DMS153 (cell line): ENCODE measurements at places on chromosomes 2 and 18.

- DNase-seq = no peak
Measured at GRCh38 chr2:217107480-217107879, 247.6 kb upstream of the TNP1 start.

DNA sequence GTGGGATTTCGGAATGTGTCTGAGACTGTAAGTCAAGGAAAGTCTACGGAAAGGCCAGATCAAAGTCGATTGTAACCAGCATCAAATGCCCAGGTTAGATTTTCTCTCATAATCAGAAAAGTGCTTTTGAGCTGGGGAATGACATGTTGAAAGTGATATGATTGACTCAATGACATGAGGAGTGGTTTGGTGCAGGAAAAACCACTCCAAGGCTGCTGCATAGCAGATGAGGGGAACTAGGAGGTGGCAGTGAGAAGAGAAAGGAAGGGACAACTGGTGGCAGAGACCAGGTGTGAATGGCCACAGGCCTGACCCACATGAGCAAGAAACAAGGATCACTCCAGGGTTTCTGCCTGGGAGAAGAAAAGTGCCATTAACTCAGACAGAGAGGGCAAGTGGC is 822 bp downstream of the SLC35F6 start:
- no peak for DNase-seq

DNA sequence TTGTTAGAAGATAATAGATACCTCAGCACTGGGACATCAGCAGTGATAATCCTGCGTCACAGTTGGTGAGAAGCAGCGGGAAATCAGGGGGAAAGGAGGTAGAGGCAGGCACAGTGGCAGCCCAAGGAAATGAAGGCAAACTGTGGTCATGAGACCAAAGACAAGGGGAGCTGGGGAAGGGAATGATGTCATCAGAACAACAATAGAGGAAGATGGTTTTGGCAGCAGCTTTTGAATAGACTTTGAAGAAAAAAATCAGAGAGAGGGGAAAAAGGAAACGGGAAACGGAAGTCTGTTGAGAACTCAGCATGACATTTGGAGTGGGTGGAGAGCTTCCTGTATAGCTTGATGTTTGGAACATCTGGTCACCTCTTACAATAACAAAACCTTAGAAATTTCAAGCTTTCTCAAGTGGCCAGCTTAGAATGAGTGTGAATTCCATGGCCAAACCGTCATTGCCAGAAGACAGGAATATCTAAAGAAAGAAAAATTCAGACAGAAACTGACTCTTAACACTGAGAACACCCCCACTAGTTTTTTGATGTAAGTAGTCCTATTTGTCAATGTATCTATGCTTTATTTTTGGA is 18.4 kb upstream of the YES1 start:
- no peak for DNase-seq

DNA sequence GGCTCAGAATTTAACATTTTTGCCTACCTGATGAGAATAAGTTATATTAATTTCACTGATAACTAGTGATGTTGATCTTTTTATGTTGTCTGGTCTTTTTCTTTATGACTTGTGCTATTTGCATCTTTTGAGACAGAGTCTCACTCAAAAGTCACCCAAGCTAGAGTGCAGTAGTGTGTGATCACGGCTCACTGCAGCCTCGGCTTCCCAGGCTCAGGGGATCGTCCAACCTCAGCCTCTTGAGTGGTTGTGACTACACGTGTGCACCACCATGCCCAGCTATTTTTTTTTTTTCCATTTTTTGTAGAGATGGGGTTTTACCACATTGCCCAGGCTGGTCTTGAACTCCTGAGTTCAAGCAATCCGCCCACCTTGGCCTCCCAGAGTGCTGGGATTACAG is 7.5 kb downstream of the SMCHD1 start:
- no peak for DNase-seq

GRCh38 chr18:6593142-6593885 is 136.2 kb upstream of the ARHGAP28 start:
- DNase-seq = no peak

GRCh38 chr2:96954011-96954846 is 32.2 kb downstream of the FAM178B start:
- peak; percentile 39 for DNase-seq

- DNase-seq = no peak
Measured at GRCh38 chr2:85886590-85886989, 2.2 kb downstream of the ST3GAL5 start.

DNA sequence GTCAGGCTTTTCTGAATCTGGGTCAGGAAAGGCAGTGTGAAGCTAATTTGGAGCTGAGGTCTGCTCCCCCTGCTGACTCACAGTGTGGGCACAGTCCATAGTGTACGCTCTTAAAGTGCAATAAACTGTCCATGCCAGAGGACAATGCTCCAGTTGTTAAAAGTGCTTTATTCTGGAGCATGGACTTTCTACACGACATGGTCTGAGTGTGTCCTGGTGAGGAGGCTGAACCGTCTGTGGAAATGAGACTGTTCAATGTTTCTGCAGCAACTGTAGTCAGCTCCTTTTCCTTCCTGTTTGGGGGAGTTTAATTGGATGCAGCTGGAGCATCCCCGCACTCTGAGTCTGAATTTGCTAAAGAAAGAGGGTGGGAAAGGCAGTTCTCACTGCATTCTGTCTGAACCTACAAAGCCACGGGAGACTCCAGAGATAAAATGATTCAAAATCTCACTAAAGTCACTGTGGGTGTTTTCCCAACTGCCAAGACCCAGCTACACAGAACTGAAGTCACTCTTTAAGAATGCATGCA is 110.2 kb upstream of the TRIB2 start:
- no peak for DNase-seq

DNA sequence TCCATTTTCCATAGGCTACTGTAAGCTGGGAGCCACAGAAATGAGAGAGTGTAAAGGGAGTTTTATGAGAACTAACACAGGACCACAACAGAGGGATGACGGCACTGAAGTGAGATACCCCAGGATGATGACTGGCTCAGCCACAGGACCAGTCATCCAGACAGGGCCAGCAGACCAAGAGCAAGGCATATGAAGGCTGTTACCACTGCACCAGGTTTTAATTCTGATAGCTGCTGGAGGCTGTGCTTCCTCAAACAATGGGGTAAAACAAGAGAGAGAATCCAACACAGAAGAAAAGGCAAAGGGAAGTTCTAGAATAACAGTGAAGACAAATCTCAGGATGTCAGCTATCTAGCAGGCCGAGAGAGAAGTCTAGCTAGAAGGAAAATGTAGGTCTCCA is 94.9 kb downstream of the BCL2 start:
- DNase-seq = no peak

GRCh38 chr2:105576440-105577241 is 168.1 kb upstream of the NCK2 start:
- DNase-seq = peak; percentile 70

DNA sequence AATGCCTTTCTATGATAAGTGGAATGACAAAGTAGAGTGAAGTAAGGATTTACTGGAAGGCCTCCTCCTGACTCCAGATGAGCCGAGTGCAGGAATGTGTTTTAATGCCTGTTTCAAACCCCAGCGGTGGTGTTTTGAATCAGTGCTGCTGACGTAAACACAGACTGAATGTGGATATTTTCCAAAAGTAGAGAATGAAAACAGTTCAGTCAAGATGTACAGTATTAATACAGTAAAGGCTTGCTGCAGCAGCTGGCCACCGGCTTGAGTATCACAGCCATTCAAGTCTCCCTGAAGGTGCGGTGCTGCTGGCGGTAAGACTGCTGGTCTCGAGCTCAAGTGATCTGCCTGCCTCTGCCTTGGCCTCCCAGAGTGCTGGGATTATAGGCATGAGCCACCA is 46.7 kb downstream of the ARHGAP28 start:
- no peak for DNase-seq

- no peak for DNase-seq
Measured at GRCh38 chr18:73843455-73843854, 304.2 kb downstream of the FBXO15 start.

DNA sequence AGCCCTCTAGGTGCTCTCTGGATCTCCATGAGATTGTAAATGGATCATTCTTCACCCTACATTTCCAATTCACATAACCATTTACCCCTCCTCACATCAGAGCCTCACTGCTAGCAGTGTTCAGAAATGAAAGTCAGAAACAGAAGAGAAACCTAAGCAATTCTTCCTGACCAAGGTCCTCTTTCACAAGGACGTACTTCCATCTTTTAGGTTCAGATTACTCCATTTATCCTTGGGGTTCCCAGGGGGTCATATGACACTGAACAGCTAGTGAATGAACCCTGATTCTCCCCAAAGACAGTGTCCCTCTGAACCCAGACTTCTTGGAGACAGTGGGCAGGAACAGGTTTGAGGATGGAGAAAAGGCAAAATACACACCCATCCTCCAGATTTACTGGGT is 12.9 kb upstream of the MARCO start:
- no peak for DNase-seq

GRCh38 chr2:96320728-96321622 is 4.1 kb upstream of the ITPRIPL1 start:
- peak; percentile 22 for DNase-seq

GRCh38 chr2:133198678-133199077 is 369.6 kb downstream of the NCKAP5 start:
- DNase-seq = no peak

- peak; percentile 51 for DNase-seq
Measured at GRCh38 chr2:16031058-16031847, 90.9 kb downstream of the MYCN start.

DNA sequence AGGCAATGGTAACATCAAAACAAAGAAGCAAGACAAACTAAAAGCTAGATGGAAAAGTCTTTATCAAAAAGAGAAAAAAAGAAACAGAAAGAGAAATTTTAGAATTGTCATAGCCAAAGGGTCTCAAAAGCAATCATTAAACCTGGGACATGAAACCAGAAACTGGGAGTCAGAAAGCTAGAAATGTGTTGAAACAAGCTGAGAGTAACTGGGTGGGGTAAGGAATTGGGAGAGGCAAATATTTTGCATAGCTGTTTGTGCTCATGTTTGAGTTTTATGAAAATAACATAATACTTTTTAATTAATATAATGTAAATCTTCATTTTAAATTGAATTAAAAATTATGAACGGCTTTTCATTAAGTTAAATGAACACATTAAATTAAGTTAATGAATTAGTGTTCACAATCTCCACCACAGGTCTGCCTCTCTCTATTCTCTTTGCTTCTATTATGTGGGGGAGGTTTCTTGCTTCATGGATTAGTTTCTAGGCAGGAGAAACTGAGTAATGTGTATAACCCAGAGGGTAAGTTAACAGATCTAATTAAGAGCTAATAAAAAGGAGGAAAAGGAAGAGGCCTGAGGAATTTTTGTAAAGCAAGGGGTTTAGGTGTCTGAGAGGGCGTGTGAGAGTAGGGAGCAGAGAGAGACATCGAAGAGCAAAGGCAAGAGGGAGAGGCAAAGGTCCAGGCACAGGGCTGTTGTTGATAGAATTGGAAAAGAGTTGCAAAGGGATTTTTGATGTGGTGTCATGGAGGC is 20.0 kb upstream of the SERPINB2 start:
- no peak for DNase-seq

GRCh38 chr2:207227062-207227748 is 61.5 kb upstream of the KLF7 start:
- DNase-seq = no peak

- no peak for DNase-seq
Measured at GRCh38 chr2:47654790-47655562, 128.0 kb upstream of the MSH6 start.

- no peak for DNase-seq
Measured at GRCh38 chr2:233996461-233996860, 54.0 kb upstream of the SPP2 start.

DNA sequence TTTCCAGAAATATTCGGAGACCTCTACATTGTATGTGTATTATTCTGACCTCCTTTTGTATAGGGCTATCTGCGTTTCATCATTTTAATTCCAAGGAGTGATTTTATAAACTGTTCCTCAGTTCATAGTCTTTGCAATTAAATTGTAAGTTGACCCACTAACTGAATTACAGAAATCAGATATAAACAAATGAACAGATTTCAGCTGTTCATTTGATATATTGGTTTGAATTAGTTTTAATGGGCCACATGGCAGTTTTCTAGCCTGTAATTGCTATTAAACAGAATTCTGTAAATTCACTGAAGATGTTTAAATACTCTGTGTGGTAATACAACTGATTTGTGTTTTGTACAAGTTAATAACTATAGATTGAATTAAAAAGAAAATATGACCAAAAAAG is 346.4 kb upstream of the VWC2L start:
- DNase-seq = no peak
